ENCODE measurements at places on chromosomes 4 and X.

DNA sequence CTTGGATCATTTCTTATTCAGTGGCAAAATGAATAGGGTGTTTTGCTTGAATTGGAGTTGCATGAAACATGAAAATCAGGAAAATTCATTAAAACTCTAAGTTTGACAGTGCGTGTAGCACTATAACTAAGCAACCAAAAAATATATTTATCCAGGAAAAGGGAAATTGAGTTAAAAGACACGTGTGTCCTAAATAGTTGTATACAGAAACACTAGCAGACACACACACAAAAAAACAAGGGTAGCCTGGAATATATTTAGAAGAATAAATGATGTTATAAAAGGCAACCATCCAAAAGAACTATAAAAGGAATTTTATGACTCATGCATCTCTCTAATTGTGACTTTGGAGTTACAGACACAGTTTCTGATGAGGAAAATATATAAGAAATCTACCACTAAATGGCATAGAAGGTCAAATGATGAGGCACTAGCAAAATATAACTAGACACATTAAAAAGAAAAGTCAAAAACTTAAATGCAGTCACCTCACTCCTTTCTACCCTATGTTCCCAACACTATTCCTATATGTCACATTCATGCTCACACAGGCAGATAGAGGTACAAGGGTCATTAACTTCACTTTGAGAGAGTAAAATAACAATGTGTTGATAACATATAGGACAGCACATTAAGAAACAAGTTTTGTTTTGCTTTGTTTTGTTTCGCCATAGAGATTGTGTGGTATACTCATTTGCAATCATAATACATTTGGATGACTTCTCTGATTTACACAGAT lies 793.6 kb upstream of the INTU start:
- no peak for DNase-seq

GRCh38 chrX:10101269-10101668 lies 55.5 kb upstream of the CLCN4 start:
- DNase-seq, result no peak

- DNase-seq, result no peak
These were observed 57.8 kb downstream of the DCLK2 start for GRCh38 chr4:150136036-150136435.

DNA sequence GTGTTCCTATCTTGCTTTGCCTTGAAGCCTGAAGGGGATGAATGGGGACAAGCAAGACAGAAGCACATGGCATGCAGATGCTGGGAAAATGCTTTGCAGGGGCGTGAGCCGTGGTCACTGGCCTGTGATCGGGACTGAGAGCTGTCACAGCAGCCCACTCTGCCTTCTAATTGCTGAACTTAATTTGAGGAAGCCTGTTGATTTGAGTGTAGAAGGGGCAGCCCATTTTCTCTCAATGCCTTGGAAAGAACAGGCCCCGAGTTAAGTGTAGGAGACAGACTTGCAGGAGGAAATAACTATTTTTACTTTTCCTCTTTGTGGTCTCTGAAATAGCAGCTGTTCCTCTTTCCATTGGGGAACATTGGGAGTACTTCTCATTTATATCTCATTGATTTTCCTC lies 26.1 kb upstream of the TBC1D1 start:
- DNase-seq, result no peak

DNA sequence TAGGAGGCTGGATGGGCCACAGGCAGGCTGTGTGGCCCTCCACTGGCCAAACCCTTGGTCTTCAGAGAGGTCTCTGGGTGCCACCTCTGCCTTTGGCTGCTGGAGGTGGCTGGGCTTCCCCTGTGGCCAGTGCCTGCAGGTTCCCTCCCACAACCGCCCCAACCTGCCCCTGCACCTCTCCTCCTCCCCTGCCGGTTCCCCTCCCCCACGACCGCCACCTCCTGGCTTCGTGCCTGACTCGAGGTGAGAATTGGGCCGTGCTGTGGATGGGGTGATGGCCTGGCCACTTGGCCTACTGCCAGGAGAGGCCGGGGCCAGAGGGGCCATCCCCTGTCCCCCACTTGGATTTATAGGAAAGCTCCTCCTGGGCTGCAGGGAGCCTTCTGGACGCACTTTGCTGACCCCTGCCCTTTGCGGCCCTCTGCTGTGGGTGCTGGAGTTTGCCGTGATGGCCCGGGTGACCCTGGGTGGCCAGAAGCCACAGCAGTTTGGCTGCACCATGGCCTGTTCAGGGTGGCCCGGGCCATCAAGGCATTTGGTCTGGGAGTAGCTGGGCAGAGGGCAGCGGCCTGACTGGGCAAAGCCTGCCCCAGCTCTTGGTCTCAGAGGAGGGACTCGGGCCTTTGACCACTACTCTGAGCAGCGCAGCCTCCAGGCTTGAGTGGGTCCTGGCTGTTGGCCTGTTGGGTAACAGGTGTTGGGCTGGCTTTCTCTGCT lies 3.8 kb downstream of the NAT8L start:
- no peak for DNase-seq

DNA sequence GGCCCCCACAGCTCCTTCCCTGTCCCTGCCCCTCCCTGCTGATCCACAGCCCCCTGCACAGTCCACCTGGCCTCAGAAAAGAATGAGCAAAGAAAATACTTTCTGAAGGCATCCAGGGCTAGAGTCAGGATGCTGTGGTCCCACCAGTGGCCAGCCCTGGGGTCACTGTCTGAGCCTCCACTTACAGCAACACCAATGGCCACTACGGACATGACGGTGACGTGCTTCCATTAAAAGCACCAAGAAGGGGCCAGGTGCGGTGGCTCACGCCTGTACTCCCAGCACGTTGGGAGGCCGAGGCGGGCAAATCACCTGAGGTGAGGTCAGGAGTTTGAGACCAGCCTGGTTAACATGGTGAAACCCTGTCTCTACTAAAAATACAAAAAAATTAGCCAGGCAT lies 4.0 kb downstream of the JAKMIP1 start:
- no peak for DNase-seq

GRCh38 chrX:10039821-10040793 lies 72.9 kb downstream of the CLDN34 start:
- no peak for DNase-seq

DNA sequence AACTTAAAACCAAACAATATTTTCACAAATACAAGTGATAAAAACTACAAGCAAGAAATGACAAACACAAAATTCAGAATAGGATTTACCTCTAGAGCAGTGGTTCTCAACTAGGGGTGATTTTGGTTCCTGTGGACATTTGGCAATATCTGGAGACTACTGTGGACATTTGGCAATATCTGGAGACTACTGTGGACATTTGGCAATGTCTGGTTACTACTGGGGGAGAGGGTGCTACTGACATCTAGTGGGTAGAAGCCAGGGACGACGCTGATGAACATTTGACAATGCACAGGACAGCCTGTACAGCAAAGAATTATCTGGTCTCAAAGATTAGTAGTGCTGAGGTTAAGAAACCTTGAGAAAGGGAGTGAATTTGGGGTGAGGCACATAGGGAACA lies 169.8 kb downstream of the CLCN4 start:
- no peak for DNase-seq

DNA sequence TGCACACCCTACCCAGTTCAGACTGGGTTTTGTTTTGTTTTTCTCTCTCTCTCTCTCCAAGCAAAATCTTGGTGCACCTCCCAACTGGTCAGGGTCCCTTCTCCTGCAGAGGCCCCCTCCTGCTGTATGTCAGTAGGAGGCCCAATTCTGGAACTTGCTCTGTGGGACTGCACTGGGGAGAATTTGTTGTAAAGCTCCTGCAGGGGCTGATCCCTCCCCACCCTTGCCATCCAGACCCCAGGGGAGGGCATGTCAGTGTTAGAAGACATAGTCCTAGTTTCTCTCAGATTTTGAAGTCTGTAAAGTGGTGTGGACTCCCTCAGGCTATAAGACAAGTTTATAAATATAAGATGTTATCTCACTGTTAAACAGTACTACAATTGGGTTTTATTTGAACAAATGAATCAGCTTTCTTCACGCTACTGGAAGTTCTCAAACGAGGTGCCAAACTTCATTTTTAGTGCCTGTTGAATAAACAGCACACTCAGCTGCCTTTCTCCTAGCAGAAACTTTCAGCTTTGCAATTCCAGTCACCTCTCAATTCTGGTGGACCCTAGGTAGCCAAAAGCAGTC lies 88.6 kb upstream of the FRMPD3 start:
- DNase-seq, result no peak

DNA sequence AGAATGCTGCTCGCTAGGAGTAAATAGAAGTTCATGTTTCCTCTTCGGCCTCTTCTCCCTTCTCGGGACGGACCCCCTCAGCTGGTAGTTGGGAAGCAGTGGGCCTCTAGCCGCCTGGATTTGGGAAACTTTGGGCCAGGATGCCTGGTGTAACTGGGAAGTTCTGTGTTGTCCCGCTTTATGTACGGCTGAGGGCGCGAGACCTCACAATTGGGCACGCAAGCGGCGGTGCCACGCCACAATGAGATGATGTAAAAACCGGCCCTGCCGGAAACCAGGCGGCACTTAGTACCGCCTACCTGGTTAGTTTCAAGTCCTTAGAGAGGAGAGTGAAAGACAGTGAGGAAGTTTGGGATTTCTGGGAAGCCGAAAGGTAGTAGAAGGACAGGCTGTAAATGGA lies at the start of gene CT83:
Gene CT83 (minus strand): TSS at position 155 of the 400 bp plus-strand sequence. CDS start 120 bp downstream, at position 35.
- no peak for DNase-seq

- no peak for DNase-seq
These were observed 63.2 kb downstream of the SLC9A6 start for GRCh38 chrX:136048446-136048845.

DNA sequence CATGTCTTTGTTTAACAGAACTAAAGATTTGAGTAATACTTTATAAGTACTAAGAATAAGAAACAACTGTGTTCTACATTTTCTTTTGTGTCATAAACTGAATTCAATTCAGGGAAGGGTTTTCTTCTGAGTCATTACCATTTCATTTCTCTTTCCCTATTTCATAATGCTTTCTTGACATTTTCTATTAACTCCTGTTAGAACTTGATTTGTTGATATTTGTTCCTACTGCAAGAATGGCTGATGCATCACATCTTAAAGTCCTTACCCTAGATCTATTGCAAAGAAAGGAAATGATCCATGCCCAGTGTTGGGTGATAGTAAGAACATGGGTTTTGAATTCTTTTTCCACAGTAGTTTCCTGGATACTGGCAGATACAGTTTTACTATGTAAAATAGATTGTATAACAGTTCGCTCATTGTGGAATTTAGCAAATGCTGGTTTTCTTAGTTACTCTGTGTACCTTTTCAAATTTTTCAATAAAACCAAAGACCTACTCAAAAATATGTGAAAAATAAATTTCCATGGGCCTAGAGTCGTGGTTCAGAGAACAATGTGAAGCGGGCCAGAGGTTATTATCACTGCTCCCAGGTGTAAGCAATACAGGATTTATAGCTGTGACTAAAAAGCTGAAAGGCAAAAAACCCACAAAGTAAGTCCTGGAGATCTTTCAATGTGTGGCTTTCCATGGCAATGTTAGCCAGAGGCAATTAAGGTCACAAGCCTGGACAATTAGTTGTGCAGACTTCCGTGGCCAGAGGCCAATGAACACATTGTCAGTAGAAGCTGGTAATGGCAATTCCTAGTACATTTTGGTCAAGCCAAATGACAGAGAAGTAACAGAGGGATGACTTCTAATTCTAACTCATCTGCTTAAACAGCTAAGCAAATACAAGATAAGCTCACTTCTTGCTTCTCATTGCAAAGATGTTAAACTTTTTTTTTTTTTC lies 127.3 kb upstream of the FAT4 start:
- no peak for DNase-seq

GRCh38 chr4:1539859-1540600 lies 133.8 kb upstream of the NKX1-1 start:
- DNase-seq, result no peak

DNA sequence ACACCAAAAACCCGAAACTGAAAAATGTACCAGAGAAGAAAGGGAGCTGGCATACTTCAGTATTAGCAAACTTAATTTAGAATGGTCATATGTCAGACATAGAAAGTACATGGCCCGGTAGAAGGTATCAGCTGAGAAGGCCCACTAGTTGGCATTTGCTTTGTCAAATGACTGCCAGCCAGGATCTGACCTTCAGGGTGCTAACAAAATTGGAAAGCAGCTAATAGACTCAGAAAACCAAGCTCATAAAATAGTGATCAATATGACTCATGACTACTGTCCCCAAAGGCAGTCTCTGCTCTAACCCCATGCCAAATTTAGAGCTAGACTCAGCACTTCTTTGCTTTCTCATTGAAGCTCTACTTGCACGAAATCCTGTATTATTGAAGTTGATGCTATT lies 342.7 kb downstream of the PDGFC start:
- no peak for DNase-seq

GRCh38 chr4:14262221-14262620 lies 634.7 kb upstream of the BOD1L1 start:
- DNase-seq, result no peak

DNA sequence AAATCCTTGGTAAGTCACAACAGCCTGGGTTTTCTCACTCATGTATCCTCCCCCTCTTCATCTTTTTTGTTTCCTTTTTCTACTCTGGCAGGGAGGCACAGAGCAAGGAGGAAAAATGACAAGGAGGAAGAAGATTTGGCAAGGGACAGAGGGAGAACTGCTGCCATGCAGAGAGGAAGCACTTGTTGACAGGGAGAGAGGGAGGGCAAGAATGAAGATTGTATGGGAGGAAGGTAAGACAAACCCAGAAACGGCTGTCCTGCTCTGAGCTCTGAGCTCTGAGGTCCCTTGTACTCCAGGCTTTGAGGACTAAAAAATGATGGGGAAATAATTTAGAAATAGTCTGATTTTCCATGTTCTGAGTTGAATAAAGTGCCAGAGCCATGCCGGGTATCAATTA lies 123.9 kb downstream of the DCHS2 start:
- DNase-seq, result no peak

- no peak for DNase-seq
These were observed 168.9 kb downstream of the ZNF674 start for GRCh38 chrX:46376246-46376885.

DNA sequence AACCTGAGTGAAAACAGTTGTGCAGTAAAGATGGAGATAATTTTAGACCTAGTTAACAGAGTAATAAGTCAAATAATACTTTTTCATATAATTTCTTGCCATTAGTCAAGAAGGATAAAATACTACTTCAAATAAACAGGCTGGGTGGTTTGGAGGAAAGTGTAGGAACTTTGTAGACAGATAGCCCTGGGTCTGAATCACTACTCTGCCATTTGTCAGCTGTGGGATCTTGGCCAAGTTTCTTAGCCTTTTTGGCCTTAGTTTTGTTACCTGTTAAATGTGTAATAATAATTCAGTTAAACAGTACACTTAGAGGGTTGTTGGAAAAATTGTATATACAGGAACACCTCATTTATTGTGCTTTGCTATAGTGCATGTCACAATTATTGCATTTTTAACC lies 163.7 kb downstream of the NPNT start:
- DNase-seq, result no peak

- DNase-seq, result no peak
These were observed 29.4 kb upstream of the GABRA3 start for GRCh38 chrX:152480269-152481212.

DNA sequence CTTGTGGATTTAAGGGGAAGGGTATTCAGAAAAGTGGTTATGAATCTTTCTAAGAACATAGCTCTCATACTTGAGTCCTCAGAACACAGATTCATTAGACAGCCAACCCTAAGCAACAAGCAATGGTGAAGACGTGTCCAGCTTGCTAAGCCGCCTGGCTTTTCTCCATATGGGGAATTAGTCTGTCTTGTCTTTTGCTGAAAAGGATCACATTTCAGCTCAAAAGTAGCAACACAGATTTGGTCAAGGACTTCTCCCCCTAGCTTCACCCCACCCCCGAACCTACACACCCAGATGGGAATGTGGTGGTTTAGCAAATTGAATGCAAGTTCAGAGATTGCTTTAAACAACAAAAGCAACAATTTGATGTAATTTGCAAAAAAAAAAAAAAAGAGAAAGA lies 103.3 kb upstream of the RASGEF1B start:
- DNase-seq, result no peak

GRCh38 chr4:179855469-179855868 lies 2387.7 kb upstream of the TENM3 start:
- DNase-seq, result no peak

GRCh38 chr4:95267081-95267480 lies 281.7 kb downstream of the UNC5C start:
- no peak for DNase-seq
